ENCODE measurements at places on chromosomes 6 and 20.

DNA sequence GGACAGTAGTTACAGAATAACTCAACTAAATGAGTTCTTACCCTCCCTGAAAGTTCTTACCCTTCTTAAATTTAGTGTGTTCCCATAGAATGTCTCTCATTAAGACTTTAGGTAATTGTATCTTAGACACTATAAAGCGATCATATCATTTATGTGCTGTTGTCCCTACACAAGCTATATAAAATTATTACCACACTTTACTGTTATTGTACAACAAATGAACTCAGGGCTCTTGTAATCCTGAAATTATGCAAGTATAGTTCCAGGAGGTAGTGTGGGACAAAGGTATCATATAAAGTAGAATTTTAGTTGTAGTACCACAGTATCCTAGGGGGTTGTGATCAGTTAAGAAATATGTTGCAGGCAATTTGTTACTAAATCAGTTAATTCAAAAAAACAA lies 167.4 kb upstream of the CARMIL1 start:
- DNase-seq = no peak

- DNase-seq = no peak
Observed at GRCh38 chr20:32858701-32859372, at the start of gene EFCAB8. Gene EFCAB8 (plus strand): TSS chr20:32858923. CDS start chr20:32863793, 4,870 bp downstream.

DNA sequence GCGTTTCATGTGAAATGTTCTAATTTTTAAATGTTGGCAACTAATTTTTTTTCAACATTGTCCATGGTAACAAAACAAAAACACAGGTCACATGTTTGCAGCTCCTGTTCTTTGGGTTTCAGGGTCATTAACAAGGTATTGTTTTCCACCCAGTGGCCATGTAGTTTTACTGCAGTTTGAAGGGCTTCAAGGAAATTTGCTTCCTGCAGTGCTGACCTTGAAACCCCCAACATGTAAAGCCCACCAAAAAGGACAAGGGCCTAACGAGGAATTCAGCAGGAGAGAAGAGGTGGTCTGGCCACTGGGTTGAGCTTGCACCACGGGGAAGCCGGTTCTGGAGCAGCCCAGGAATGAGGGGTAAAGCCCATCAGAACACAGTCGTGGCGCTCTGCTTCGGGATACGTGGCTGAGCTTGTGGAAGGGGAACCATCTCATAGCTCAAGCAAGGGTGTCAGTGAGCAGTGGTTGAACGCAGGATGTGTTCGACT lies 13.9 kb upstream of the KLHL31 start:
- DNase-seq = peak; percentile 40

- DNase-seq = no peak
Observed at GRCh38 chr6:77361018-77361417, 102.3 kb downstream of the HTR1B start.

- DNase-seq = peak; percentile 93
Observed at GRCh38 chr6:6749702-6750491, 161.4 kb downstream of the LY86 start.

DNA sequence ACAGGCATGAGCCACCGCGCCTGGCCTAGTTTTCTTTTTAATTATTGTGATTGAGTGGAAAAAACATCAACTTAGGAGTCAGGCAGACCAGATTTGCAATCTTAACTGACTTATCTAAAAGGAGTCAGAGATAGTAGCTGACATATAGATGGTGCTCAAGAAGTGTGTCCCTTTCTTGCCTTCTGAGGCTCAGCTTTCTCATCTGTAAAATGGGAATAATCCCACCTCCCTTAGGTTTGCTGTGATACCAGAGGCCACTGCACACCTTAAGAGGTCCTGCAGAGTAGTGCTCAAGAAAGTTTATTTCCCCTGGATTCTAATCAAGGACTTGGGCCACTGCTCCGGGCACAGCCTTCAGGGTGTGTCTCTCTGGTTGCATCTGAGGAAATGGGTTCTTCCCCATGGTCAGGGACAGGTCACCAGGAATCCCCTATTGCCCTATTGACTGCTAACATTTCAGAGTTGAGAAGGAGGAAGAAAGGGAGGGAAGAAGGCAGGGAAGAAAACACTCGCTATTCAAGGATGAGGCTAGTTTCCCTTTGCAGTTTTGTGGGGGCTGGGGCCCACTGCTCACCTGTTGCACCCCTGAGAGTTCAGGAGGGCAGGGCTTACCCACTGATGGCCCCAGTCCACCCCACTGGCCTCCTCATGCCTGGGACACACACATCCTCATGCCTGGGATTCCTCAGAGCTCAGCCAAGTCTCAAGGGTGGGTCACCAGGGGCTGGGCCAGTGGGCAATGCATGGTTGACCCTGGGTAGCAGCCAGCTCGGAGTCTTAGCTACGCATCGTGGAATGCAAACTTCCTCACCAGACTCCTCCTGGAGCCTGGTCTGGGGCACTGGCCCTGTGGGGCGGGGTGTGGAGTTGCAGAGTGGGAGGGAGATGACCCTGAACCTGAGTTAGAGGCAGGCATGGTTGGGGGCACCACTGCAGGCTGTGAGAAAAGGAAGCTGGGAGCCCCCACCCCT lies 21.2 kb downstream of the C6orf132 start:
- DNase-seq = no peak

GRCh38 chr6:112934433-112935327 lies 587.5 kb downstream of the RFPL4B start:
- no peak for DNase-seq

DNA sequence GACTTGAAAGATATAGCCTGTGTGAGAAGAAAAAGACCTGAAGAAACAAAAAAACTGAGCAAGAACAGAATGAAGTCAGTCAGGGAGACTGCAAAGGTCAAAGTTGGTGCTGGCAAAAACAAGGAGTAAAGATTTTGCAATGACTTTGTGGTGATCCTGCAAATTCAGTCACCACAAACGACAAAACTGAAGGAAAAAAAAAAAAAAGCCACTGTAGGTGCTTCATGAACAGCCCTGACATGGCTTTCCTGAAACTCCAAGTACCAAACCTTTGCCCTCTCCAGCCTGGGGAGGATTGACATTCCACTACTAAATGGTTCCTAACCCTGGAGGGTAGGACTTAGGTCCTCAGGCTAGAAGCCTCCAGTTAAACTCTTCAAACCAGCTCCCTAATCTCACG lies 114.7 kb upstream of the BEND3 start:
- DNase-seq = no peak

GRCh38 chr6:30754631-30755030 lies 10.3 kb upstream of the IER3 start:
- no peak for DNase-seq

DNA sequence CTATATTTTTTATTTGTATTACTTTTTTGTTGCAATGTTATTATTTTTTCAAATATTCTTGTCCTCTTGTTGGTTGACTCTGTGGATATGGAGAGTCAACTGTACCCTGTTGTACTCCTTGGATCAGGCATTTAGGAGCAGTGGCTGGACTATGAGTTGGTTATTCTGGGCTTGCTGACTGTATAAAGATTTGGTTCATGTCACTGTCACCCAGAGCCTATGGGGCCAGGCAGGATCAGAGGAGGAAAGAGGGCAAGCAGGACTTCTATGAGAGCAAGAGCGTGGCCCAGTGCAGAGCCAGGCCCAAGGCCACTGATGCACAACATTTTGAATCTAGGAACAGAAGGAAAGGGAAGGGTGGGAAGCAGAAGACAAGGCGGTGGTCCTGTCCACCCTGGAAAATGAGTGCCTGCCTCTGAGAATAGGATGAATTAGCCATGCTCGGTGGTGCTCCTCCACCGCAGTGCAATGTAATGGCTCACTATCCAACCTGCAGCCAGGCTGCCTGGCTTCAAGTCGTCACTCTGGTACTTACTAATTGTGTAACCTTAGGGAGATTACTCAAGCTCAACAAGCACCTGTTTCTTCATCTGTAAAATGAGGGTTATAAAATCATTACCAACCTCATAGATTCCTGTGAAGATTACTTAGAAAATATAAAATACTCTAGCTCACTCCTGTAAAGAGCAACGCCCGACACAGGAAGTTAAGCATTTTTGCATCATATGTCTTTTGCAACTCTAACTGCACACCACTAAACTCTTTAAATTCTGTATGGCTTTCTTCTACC lies 192.1 kb downstream of the KCNQ5 start:
- DNase-seq = no peak

DNA sequence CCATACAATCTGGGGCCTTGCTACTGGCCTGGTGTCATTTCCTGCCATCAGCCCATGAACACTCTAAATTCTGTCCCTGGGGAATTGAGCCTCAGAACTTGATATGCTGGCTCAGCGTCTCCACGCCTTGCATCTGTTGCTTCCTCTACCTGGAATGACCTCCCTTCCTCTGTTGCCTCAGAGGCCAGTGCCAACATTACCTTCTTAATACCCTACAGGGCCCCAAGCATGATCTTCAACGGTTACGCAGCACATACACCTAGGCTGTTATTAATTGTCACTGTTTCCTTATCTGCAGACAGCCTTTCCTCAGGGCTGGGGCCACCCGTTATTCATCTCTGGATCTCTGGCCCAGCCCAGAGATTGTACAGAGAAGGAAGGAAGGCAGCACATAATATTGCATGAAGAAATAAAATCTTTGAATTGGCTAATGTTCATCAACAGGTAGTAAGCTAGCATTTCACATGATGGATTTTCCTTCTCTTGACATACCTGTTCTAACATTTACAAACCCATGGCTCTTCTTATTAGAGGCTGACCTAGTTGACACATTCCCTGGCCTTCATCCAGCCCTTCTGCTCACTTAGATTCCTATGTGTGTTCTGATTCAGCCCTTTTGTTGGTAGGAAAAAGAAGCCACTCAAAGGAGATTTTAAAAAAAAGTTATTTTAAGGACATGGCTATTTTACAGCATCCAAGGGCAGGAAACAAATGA lies 8.4 kb upstream of the RNF182 start:
- DNase-seq = no peak

- no peak for DNase-seq
Observed at GRCh38 chr6:20186981-20187380, 25.3 kb downstream of the MBOAT1 start.

- peak; percentile 81 for DNase-seq
Observed at GRCh38 chr6:40719671-40720374, 132.7 kb upstream of the LRFN2 start.

GRCh38 chr20:8735674-8736073 lies 333.2 kb upstream of the PLCB4 start:
- no peak for DNase-seq

- DNase-seq = no peak
Observed at GRCh38 chr20:14817101-14817500, 479.7 kb upstream of the FLRT3 start.

DNA sequence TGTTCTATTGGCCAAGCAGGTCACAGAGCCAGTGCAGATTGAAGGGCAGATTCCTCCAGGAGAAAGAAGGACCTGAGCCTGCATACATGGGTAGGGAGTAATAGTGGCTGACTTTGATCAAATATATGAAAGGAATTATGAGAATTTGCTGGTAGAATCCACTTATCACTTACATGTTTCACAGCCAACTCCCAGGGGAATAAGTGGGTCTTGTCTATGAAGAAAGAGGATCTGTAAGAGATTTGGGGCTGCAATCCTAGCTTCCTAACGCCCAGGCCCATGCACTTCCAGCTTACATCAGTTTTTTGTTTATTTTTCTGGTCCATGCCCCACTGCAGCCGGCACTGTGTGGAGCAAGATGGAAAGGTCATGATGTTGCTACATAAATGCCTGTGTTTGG lies 107.9 kb upstream of the SYNDIG1 start:
- DNase-seq = no peak

DNA sequence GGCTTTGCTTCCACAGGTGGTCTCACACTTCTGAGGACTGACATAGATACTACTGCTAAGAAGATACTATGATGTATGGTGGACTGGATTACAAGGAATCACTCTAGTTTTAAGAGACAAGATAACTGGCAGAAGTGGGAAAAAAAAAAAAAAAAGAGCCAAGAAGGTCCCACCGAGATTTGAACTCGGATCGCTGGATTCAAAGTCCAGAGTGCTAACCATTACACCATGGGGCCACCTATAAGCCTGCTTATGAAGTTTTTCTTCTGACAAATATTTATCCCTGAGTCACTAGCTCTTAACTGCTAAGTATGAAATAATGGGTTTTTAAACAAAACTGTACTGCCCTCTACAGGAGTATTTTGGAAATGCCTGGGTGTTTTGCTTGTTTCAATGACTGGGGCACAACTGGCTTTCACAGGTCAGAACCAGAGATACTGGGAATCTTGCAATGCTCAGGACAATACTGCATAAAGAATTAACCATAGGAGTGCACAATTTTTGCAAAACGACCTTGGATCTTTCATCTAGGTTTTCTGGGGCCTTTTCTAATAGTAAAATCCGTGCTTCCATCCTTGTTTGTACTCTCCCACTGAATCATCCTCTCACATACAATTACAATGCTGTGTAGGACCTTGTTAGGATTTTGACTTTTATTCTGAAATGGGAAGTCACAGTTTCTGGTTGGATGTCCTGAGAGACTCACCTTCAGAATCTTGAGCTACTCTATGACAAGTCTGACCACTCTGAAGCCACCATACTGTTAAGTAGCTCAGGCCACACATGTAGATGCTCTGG lies 116.3 kb downstream of the OR2B2 start:
- DNase-seq = peak; percentile 95

GRCh38 chr6:27065183-27065582 lies 182.3 kb upstream of the PRSS16 start:
- DNase-seq = no peak

DNA sequence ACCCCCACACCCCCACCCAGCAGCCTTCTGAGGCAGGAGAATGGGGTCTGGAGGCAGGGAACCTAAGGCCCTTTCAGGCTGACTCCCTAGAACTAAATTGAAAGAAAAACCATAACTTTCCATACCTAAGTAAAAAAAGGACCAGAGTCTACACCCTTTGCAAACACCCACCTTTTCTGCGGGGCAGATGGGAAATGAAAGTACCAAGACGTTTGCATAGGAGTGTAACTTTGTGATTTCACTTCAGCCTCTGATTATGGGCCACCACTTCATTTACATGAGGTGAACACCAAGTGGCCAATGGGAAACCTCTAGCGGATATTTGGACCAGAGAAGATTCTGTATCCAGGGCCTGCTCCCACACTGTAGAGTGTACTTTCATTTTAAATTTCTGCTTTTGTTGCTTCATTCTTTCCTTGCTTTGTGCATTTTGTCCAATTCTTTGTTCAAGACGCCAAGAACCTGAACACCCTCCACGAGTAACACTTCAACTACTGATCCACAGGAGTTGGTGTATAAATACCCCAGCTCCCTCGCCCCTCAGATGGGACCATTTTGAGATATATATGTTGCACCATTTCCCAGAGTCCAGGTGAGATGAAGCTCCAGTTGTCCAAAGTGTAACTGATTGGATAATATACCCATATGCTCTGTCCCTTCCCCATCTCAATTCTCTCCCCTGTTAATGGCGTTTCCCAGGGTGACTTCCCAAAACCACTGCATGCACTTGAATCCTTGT lies 18.9 kb upstream of the SRSF6 start:
- no peak for DNase-seq

Data from fibroblast of villous mesenchyme (primary cell).